Pulmonary artery endothelial cell (primary cell): ENCODE measurements at places on chromosomes 7 and 10.

DNA sequence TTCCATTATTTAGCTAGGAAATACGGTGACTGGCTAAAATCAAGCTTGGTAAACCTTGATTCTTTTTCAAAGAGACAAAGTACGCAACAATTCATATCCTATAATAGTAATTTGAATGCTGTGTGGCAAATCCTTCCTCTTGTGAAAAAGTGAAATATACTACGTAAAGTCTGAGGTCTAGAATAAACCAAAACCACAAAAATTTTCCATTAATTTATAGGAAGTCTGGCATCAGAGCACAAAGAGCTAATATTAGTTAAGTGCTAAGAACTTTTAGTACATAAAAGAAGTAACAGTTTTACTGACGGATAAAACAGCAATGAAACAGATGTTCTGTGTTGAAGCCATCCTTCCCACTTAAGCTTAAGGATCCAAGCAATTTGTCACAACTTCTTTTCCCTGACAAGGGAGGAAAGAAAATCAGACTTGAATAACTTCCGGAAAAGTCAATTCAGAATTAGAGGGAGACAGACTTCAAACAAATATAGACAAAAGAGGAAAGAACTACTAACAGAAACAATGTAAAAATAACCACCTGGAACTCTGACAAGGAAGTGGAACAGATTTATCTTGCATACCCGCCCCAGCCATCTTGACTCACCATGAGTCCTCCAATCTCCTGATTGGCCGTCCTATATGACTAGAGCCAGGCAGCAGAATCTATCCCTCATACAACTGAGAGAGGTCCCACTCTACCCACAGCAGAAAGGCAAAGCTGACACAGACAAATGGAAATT lies 34.6 kb downstream of the RHEB start:
- peak; percentile 46 for DNase-seq

DNA sequence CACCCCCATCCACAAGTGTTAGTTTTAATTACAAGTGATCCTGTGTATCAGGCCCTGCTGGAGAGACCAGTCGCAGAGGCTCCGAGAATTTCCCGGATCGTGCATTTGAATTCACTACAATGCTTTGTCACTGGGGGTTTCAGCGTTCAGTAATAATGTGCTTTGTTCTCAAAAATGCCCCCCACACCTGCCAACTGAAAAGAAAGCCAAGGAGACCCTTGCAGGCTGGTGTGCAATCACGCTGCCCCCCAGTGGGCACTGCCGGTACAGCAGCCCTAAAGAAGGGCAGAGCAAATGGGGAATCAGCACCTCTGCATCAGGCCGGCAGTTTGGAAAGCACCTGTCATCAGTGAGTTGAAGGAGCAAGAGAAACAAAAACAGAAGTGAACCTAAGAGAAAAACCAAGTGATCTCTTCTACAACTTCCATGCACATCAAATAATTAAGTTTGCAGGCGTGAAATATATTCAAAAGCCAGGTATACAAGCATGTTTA lies 177.6 kb downstream of the PARD3 start:
- no peak for DNase-seq

DNA sequence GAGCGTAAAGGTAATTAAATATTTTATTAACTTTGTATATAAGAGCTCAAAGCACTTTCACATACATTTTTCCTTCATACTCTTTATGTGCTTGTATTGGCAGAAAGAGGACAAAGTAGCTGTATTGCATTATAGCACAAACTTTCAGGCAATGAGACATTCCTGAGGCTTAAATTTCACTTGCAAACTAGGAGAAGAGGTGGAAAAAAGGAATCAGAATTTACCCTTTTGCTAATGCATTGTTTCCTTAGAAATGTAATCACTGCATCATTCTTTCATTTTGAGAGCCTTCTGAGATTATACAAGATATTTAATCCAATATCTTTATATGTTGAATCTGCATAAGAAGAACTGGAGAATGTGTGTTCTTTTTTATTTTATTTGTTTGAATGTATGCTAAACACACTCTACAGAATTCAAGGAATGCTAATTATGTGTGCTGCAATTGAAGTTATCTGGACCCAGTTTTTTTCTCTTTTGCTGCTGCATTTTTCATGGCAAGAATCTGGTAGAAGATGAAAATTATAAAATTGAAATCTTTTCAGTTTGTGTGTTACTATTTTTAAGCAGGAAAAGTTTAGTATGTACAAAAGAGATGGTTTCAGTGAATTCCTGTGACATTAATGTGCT lies 185.1 kb downstream of the NXPH1 start:
- DNase-seq, result no peak

DNA sequence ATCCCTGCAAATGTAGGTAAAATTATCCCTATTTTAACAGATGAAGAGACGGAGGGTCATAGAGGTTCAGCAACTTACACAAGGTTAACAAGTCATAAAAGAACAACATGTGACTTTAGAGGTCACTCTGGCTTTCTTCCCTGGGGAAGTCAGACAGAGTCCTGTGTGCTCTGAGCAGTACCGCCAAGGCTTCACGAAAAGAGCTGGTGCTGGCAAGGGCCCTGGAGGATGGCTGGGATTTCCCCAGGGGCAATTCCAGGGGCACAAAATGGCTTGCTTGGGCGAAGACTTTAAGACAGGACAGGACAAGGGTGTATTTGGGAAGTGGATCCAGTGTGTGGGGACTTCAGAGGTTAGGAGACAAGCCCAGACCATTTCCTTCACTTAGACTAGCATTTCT lies 144.1 kb downstream of the PIP4K2A start:
- DNase-seq, result no peak
